ENCODE measurements at places on chromosomes 16 and 17.

GRCh38 chr17:67865438-67865837 is 40.1 kb downstream of the BPTF start:
- DNase-seq = no peak

DNA sequence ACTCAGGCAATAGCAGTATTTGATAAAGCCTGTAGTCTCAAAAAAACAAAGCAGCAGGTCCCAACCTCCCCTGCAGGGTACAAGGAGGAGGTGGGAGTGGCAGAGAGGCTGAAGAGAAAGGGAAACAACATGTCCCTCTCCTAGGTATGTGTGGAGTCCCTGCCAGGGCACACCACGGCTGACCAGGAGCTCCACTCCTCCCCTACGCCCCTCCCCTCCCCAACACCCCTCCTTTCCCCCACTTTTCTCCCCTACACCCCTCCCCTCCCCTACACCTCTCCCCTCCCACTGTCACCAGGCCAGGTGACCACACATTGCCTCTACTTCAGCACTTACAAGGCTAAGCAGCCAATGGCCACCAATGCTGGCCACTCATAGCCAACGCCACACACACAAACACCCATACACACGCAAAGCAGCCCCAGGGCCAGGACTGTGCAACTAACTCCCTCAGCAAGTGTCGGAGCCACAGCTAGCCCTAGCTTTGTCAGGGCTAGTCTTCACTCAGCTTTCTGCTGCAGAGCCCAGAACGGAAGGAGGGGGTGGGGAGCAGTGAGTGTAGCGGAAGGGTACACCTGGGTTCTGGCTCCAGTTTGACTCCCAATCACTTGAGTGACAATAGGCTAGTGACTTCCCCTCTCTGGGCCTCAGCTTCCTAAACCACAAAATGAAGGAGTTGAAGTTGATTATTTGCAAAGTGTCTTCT is 8.2 kb downstream of the CAVIN1 start:
- no peak for DNase-seq

DNA sequence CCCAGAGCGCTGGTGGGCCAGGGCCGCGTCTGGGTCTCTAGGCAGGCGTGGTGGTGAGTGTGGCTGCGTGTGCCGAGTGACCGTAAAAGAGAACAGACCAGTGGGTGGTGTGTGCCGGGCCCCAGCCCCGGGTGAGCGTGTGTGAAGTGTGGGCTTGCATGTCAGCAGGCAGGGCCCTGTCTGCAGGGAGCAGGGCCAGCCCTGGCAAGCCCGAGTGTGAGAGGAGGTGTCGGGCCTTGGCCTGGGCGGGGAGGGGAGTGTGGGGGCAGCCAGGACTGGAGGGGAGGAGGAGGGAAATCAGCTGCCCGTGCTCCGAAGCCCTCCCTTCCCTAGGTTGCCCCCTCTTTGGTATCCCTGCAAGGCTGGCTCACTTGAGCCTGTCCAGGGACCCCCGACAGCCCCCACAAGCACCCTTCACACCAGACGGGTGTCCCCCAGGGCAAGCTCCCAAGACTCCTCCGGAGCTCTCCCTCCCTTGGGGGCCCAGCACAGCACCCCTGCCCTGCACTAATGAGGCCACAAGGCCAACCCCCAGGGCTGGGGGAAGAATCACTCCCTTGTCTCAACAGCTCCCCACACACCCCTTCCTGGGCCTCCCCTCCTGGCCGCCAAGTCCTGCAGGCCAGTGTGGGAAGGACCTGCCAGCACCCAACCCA is 1.9 kb downstream of the USH1G start:
- no peak for DNase-seq

GRCh38 chr17:82600731-82601446 is 47.4 kb downstream of the WDR45B start:
- DNase-seq = no peak

DNA sequence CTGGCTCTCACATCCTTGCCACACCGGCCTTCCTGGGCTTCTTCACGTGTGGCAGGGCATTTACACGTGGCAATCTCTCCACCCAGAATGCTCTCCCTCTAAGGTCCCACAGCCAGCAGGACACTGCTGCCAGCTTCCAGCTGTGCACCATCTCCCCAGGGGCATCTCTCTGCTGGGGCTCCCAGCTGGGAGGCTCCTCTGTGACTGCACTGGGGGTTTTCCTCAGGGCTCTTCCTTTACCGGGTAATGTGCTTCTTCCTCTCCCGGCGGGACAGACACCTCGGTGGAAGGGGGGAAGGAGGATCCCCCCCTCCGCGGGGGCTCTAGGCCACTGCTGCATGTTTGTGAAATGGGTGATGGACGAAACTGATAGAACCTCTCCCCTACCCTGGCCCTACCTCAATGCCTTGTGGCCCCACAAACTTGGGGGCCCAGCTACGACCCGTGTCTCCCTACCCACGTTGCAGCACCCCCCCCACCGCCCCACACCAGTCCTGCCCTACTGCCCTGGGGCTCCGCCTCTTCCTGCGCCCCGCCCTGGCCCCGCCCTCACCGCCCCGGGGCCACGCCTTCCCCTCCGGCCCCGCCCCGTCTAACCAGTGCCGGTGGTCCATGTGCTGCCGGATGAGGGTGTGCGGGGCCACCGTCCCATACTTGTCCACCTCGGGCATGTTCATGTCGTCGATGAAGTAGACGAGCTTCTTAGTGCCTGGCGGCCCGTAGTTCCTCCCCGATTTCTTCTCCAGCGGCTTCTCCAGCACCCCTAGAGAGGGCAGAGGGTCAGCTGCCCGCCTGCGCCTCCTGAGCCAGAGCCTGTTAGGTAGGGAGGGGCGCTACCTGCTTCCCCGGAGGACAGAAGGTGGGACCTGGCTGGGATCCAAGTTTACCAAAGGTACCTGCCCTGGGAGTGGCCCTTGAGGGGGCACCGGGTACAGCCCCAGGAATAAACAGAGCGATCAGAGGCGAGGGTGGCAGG is 92.6 kb downstream of the DNAH17 start:
- DNase-seq = no peak

DNA sequence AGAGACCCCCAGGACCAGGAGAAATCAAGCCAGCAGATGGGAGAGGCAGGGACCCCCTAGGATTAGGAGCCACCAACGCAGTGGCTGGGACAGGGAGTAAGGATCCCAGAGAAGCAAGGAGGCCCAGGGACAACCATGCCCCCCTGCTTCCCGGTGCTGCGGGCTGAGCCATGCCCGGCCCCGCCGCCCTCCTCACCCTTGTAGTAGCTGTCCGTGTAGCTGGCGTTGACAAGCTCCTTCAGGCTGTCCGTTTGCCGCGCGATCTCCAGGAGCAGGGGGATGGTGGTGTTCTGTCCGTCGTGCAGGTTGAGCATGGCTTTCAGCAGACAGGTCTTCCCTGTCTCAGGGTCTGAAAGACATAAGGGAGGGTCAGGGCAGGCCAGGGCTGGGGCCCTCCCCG is 18.4 kb downstream of the TRPV1 start:
- no peak for DNase-seq

DNA sequence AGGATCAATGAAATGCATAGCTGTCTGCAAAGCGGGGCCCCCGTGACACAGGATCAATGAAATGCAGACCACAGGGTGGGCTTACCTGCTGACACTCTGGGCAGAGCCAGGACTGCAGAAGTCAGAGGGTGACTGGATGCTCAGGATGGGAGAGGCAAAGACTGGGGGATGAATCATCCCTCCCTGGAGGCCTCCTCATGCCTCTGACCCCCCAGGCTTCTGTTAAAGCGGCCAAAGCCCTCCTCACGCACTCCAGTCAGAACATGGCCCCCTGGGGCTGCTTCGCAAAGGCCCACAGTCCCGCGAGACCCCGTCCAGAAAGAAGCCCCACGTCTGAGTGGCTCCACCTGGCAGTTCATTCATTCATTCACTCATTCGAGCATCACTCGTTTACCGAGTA is 38.4 kb upstream of the FOXF1 start:
- DNase-seq = no peak

- no peak for DNase-seq
Measured at GRCh38 chr17:72372185-72372584, 251.4 kb downstream of the SOX9 start.

DNA sequence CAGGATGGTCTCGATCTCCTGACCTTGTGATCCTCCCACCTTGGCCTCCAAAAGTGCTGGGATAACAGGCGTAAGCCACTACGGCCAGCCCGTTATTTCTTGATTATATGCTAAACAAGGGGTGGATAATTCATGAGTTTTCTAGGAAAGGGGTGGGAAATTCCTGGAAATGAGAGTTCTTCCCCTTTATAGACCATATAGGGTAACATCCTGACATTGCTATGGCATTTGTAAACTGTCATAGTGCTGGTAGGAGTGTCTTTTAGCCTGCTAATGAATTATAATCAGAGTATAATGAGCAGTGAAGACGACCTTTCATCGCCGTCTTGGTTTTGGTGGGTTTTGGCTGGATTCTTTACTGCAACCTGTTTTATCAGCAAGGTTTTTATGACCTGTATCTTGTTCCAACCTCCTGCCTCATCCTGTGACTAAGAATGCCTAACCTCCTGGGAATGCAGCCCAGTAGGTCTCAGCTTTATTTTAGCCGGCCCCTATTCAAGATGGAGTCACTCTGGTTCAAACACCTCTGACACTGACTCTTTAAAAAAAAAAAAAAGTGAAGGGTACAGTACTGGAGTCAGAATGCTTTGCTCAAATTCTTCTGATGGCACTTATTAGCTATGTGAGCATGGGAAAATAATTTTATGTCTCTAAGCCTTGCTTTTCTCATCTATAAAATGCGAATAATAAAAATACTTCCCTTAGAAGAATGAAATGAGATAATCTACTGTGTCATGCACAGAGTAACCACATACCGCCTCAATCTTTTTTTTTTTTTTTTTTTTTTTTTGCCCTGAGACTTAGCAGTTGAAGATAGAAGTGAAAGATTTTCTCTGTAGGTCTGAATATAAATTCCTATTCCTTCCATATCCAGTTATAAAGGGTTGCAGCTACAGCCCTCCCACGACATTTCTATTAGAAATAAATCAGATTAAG is 5.1 kb upstream of the CALCOCO2 start:
- no peak for DNase-seq

DNA sequence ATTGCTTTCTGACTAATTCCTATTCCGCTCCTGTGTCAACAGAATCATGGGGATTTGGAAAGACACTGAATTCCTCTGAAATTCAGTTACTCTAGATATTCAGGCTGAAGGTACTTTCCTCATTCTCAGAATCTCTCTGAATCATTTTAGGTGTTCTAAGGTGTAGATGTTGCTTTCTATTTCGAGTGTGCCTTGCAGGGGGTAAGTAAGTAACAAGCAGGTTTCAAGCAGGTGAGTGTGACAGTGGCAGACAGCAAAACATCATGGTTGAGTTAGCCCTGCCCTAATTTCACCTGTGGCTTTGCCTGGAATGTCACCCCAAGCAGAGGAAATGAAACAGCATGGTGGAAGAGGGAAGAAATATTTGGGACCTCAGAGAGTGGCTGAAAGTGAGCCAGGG is 75.1 kb downstream of the SHISA9 start:
- no peak for DNase-seq

GRCh38 chr17:51795401-51795800 is 363.1 kb downstream of the CA10 start:
- DNase-seq = no peak

- DNase-seq = no peak
Measured at GRCh38 chr17:77101521-77102410, 39.0 kb upstream of the SEC14L1 start.

DNA sequence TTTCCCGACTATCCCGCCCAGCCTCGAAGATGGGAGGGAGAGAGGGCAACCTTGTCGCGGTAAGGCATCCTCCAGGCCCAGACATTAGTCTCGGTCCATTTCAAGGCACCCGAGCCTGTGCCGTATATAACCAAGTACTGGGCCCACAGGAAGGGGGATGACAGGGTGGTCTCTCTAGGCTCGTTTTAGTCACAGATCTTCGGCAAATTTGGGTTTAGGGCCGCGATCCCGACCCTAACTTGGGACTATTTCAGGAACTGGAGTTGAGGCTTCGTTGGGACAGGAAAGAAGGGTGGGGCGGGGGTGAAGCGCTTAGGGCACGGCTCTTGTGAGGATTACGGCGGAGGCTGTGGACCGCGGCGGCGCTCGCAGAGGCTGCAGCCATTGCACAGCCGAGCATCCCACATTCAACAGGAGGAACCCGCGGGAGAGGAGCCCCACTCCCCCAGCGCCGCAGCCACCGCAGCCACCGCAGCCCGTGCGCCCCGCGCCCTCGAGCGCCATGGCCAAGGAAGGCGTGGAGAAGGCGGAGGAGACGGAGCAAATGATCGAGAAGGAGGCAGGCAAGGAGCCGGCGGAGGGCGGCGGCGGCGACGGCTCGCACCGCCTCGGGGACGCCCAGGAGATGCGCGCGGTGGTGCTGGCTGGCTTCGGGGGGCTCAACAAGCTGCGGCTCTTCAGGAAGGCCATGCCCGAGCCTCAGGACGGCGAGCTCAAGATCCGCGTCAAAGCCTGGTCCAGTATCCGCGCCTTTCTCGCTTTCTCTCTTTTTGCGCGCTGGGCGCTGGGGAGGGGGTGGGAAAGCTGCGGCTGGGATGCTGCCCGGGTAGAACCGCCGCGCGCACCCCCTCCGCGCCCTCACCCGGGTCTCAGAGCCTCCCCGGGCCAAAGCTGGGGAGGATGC is at the start of gene VAT1L:
Gene VAT1L (plus strand): TSS at position 384 of the 904 bp plus-strand sequence. CDS start 119 bp downstream, at position 503.
- peak; percentile 50 for DNase-seq

DNA sequence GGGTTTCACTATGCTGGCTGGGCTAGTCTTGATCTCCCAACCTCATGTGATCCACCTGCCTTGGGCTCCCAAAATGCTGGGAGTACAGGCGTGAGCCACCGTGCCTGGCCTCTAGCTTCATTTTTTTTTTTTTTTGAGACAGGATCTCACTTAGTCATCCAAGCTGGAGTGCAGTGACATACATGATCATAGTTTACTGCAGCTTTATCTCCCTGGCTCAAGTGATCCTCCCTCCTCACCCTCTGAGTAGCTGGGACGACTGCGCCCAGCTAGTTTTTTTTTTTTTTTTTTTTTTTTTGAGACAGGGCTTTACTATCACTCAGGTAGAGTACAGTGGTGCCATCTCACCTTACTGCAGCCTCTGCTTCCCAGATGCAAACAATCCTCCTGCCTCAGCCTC is 9.7 kb downstream of the RPA1 start:
- DNase-seq = no peak

DNA sequence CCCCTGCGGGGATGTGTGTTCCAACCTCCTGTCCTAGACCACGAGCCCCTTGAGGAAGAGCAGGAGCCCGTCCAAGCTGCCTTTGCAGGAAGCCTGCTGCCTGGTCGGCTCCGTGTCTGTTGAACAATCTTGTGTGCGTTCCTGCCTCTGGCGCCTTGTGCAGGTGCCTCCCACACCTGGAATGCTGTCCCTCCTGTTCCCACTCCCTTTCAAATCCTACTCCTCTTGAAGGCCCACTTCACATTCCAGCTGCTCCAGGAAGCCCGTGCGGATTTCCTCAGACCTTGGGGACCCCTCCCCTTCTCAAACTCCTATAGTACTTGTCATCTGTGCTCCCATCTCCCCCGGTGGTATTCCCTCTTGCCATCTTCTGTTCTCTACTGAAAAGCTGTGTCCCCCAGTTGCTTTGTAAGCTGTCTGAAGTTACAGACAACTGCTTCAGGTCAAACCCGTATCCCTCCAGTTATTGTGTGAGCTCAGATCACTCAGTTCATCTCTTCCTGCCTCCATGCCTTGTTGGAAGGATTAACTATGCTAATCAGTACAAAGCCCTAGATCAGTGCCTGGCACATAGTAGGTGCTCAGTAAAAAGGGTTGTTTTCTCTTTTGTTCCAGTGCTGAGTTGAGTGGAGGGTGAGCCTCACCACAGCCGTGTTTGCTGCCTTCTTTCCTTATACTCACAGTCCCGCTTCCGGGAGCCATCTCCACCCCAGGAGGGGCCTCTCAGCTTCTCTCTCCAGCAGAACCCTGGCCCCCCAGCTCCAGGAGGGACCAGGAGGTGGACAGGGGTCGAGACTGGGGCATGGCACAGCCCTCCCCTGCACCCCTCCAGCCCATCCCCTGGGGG is 241.8 kb upstream of the CIBAR2 start:
- no peak for DNase-seq

GRCh38 chr17:17555906-17556305 is 35.6 kb downstream of the PEMT start:
- no peak for DNase-seq

Data from fibroblast of pulmonary artery (primary cell).